ENCODE measurements at places on chromosomes 3 and 15.

DNA sequence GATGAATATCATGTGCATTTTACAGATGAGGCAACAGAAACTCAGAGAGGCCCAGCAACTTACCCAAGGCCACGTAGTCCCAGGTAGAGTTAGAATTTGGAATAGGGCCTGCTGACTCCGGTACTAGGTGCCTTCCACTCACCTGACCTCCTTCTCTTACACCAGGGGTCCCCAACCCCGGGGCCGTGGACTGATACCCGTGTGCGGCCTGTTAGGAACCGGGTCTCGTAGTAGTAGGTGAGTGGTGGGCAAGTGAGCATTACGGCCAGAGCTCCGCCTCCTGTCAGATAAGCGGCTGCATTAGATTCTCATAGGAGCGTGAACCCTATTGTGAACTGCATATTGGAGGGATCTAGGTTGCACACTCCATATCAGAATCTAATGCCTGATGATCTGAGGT, 64.8 kb downstream of the SMAD3 start:
- DNase-seq = no peak

DNA sequence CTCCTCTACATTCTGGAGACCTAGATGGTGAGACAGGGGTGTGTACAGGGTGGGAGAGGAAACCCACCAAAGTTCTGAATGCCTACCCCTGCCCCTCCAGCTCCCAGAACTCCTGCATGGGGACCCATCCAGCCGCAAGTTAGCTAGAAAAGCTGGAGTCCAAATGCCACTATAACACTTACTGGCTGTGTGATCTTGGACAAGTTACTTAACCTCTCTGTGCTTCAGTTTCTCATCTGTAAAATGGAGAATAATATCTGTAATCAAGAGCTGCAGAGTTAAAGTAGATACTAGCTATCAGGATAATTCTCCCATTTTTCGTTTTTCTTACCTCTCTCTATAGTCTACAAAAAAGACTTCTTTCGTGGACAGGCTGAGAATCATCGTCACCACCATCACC, 63.4 kb downstream of the ADCY5 start:
- DNase-seq = no peak

DNA sequence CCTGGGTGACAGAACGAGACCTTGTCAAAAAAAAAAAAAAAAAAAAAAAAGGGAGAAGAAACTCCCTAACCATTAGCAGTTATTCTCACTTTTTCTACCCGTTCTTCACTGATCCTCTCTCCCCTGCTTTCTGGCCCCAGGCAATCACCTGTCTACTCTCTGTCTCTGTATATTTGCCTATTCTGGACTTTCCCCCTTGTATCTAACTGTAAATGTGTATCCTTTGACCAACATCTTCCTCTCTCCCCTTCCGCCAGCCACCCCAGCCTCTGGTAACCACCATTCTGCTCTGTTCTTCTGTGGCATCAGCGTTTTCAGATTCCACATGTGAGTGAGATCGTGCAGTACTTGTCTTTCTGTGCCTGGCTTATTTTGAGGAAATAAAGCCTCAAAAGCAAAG, 6.9 kb downstream of the CYFIP1 start:
- DNase-seq = no peak

- DNase-seq = no peak
Measured at GRCh38 chr15:71057581-71057980, 57.7 kb upstream of the THSD4 start.

DNA sequence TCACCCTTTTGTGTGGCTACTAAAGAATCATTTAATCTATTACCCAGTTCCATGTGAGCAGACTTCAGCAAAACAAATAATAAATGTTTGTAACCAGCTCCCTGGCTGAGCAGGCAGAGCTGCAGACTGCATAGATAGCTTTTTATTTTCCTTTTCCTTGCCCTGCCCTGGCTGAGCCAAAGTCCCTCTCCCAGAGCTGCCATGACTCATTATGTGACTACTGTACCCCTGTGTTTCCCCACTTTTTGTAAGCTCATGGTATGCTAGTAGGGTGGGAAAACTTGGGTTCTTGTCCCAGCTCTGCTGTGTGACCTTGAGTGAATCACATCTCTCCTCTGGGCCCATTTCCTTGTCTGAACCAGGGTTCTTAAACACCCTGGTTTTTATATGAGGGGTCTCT, 127.5 kb downstream of the CLSTN2 start:
- DNase-seq = no peak

- DNase-seq = no peak
Measured at GRCh38 chr15:101277943-101278564, 769 bp upstream of the SELENOS start.

DNA sequence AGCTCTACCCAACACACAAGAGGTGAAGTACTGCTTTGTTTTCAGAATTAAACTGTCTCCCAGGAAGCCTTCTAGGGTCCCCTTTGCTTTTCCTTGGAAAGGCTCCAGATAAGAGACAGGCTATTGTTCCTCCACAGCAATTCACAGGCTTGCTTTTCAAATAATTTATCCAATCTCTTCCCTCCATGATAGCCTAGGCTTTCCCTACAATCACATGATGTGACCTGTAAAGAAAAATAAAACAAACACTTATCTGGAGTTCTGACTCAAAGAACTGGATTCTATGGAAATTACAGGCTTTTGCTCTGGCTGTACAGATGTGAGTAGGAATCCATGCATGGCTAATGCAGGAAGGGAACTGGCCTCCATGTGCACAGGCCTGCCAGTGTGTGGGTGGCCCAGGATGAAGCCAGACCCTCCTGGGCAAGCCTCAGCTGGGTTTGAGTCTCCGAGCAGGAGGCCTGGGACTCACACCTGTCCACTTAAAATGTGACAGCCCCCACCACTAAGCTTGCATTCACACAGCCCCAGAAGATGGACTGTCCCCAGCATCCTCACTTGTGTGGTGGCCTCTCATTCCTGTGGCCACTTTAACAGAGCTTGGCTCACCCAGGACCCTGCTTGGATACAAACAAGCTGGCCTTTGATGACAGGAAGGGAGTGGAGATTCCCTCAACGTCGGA, 75.8 kb upstream of the LEKR1 start:
- DNase-seq = no peak

GRCh38 chr3:40387001-40387894, at the start of gene ENTPD3:
TSS of gene ENTPD3 (plus strand) at chr3:40387184. CDS start at chr3:40388058, 874 bp downstream.
- DNase-seq = peak; percentile 53

DNA sequence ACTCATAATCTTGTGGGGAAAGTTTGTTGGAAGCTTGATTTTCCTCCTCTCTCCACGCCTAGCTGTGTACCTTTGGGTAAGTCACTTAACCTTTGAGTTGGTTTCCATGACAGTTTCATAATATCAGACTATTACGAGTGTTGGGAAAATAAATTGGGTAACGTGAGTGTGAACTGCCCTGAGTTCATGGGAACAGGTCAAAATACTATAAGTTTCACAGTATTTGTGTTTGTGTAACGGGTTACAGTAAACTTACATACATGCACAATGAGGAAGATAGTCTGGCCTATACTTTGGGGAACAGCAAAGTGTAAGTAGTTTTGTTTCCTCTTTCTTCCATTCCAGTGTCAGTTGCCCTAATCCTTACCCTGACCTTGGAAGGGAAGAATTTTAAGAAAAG, 509.9 kb downstream of the MECOM start:
- no peak for DNase-seq

DNA sequence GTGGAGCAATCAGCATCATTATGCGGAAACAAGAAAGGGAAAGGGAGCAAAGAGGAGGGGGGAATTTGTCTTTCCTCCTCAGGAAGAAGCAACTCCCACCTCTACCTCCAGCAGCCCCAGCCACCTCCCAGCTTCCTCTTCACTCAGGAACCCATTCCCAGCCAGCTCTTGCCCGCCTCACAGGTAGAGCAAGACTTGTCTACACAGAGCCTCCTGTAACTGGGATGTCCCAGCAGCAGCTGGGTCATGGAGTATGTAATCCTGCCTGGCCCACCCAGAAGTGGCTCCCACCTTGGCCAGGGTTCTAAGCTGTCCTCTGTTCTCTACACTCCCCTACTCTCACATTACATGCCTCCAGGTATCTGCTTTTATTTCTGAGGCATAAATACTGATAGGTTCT, 14.0 kb downstream of the IGDCC3 start:
- no peak for DNase-seq

- no peak for DNase-seq
Measured at GRCh38 chr3:38536671-38537070, 40.5 kb downstream of the EXOG start.

Measured in erythroblast (primary cell).